ENCODE measurements at places on chromosomes 3 and 15. TPM values are rescaled to one million over a fixed set of nuclear protein-coding genes. Genes with fewer than 3 reads are reported as not detected.

DNA sequence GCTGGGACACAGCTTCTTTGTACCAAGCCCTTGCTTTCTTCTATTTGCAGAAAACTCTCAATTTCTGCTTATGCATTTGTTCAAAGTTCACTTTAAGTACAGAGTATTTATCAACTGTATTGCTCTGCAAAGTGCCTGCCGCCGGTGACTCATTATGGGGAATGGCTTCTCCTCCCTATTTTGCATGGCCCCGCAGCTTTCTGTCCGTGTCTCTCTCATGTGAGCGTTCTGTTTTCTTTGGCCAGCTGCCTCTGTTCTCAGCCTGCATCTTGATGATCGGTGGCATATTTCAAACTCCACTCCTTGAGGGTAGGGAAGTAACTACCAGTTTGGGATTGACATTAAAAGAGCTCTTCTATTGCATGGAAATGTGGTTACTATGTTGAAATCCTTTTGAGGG lies 28.6 kb upstream of the ST8SIA2 start:
- H3K27ac ChIP-seq: no peak overlapping the region
- H3K36me3 ChIP-seq: no peaks in the 10 kb centered on the region
- DNase-seq: no peak
- no peak overlapping the region for H3K4me3 ChIP-seq

- DNase-seq: no peak
- H3K4me1 ChIP-seq: no peaks in the 10 kb centered on the region
- H3K36me3 ChIP-seq: no peaks in the 10 kb centered on the region
- no peaks in the 10 kb centered on the region for H3K27me3 ChIP-seq
Measured at GRCh38 chr3:141250342-141250741, 18.7 kb downstream of the PXYLP1 start.

- no peak overlapping the region for H3K27ac ChIP-seq
- no peak for DNase-seq
- H3K27me3 ChIP-seq: no peaks in the 10 kb centered on the region
- H3K36me3 ChIP-seq: no peaks in the 10 kb centered on the region
Measured at GRCh38 chr3:155012584-155012983, 67.5 kb upstream of the MME start.

Gene DAZL
- total RNA-seq: not detected

- H3K4me3 ChIP-seq: no peak overlapping the region
- H3K27ac ChIP-seq: no peak overlapping the region
- no peaks in the 10 kb centered on the region for H3K36me3 ChIP-seq
- H3K4me1 ChIP-seq: no peaks in the 10 kb centered on the region
- no peaks in the 10 kb centered on the region for H3K27me3 ChIP-seq
Measured at GRCh38 chr15:49265911-49266310, 95.9 kb downstream of the GALK2 start.

- H3K27me3 ChIP-seq: no peaks in the 10 kb centered on the region
- no peaks in the 10 kb centered on the region for H3K4me1 ChIP-seq
- H3K27ac ChIP-seq: no peak overlapping the region
- H3K36me3 ChIP-seq: no peaks in the 10 kb centered on the region
- no peak for DNase-seq
Measured at GRCh38 chr3:196138482-196139254, 56.8 kb upstream of the TFRC start.

DNA sequence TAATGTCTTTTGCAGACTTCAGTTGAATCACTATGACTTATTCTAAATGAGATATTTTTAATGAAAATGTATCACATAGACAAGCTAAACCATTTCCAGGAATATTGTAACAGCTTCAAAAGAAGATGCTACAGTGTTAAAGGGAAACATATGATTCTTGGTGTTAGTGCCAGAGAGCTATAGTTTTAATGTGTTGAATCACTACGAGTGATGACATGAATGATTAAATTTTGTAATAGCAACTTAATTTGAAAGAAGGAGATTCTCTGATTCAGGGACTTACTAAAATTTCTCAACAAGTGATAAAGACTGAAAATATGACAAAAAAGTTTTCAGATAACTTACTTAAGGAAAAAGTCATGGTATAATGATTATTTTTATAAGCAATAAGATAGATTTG lies 267.3 kb upstream of the SLITRK3 start:
- no peaks in the 10 kb centered on the region for H3K36me3 ChIP-seq
- no peaks in the 10 kb centered on the region for H3K4me1 ChIP-seq
- H3K27ac ChIP-seq: no peak overlapping the region
- H3K4me3 ChIP-seq: no peak overlapping the region
